Activated CD4-positive, alpha-beta T cell treated with anti-CD3 and anti-CD28 coated beads, Interleukin-2, amount 50 U/mL, for 4 hours (primary cell): ENCODE measurements at places on chromosomes 3 and 15.

GRCh38 chr15:100037901-100038300 lies 303.9 kb downstream of the ADAMTS17 start:
- no peak for DNase-seq

- no peak for DNase-seq
Measured at GRCh38 chr15:88890495-88890894, 4.8 kb downstream of the HAPLN3 start.

DNA sequence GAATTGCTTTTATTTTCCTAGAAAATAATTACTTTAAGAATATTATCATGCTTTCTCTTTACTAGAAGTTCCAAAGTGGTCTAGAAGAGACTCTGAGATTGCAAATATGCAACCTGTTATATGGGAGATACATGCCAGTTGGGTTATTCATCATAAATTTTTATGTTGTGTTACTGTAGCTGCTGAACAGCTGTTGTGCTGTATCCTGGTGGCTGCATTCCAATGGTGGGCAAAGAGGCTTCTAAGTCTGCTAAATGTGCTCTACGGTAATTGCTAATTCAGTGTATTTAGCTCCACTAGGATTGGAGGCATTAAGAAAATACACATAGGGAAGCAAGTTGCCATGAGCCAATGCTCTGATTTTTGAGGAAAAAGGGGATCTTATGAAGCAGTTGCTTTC lies 409.0 kb downstream of the TUSC7 start:
- DNase-seq = no peak

GRCh38 chr3:56547486-56547885 lies 9.5 kb upstream of the CCDC66 start:
- no peak for DNase-seq

GRCh38 chr15:58462973-58463663 lies 31.3 kb downstream of the LIPC start:
- no peak for DNase-seq

- no peak for DNase-seq
Measured at GRCh38 chr3:133271539-133271938, 128.3 kb upstream of the BFSP2 start.
